ENCODE measurements at places on chromosomes 16 and 17.

DNA sequence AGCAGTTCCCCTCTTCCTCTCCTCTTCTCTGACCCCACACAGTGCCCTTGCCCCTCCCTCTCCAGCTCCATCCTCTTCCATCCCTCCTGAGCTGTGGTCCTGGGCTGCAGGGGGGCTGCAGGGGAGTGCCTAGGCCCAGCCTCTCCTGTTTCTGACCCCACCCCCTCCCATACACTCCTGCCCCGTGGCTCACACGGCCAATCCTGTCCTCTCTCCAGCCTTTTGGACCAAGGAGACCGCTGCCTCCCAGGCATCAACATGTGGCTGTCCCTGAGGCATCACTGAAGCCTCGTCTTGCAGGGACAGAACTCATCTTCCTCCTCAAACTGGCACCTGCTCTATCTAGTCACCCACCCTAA is 6.7 kb downstream of the CLUH start:
- DNase-seq: no peak

GRCh38 chr16:70662991-70663523 is 16.7 kb downstream of the IL34 start:
- DNase-seq: no peak

- no peak for DNase-seq
Observed at GRCh38 chr16:70805787-70806186, 4.8 kb upstream of the VAC14 start.

DNA sequence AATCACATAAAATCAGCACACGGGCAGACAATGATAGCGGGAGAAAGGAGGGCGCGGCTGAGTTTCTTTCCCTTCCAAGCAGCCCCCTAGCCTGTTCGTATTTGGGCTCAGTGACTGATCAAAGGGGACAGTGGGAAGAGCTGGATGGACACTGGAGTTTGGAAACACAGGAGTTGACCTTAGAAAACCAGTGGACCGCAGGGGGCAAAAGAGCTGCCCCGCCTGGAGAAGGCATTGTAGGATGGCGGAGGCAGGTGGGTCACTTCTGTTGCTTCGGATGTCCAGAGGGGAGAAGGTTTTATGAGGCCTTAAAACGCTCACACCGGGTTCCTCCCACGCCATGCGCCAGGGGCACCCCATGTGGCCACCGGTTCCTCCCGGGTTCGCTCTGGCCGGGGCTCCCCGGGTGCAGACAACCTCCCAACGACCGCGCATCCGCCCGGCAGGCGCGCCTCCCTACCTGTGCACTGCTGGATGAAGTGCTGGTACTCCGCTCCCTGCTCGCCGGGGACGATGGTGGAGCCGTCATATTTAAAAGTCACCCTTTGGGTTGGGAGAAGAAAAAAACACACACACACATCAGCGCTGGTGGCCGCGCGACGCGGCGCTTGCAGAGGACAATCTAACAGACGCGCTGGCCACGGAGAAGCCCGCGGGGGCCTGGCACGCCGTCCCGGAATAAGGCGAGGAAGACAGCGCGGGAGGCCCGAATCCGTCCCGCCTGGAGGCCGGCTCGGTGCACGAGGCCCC is 662 bp downstream of the COTL1 start:
- no peak for DNase-seq

GRCh38 chr17:39205112-39205526 is 5.0 kb downstream of the RPL19 start:
- no peak for DNase-seq

Data from stimulated activated CD8-positive, alpha-beta memory T cell treated with anti-CD3 and anti-CD28 coated beads, Interleukin-15, amount 100 ng/mL, for 1 hour (primary cell).